Amniotic stem cell (primary cell): ENCODE measurements at places on chromosomes 2 and 18.

DNA sequence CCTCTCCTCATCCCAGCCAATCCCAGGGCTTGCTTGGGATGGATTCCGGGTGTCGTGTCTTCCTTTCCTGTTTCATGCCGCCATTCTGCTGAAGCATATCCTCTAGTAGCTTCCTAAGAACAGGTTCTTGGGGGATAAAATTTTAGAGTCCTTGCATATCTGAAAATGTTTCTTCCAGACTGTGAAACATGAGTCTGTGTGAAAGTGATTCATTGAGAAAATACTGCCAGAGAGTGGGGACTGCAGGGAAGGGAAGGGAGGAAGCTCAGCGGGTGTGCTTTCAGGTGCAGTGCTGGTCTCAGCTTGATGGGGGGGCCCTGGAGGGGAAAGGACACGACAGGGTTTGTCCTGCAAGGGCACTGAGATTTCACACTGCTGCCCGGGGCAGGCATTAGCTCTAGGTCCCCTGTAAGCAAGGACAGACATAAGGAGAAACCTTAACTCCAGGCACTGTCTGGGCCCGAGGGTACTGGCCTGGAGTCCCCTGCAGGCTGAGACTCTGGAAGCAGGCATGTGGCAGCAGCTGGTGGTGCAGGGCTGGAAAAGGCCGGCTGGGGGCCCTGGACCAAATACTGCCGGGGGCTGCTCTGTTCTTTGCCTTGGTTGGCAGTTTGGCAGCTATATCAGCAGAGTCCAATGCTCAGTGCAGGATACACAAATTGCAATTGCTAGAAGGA, 97.6 kb upstream of the HS6ST1 start:
- DNase-seq, result no peak

- DNase-seq, result no peak
Observed at GRCh38 chr2:187198136-187198535, 249.9 kb downstream of the CALCRL start.

- peak; percentile 29 for DNase-seq
Observed at GRCh38 chr2:41414486-41415230, 633.2 kb upstream of the PKDCC start.

DNA sequence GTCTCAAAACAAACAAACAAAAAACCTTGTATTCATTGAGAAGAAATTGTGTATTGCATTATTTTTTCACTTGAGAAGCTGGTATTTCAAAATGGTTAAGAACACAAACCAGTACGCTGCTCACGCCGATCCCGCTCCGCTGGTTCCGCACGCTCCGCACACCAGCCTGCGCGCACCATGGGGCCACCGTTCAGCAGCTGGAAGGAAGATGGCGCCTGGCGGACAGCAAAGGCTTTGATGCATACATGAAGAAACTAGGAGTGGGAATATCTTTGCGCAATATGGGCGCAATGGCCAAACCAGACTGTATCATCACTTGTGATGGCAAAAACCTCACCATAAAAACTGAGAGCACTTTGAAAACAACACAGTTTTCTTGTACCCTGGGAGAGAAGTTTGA, 75.7 kb downstream of the RBM43 start:
- no peak for DNase-seq

- no peak for DNase-seq
Observed at GRCh38 chr2:200454927-200455801, 54.7 kb downstream of the KCTD18 start.

GRCh38 chr2:54805255-54805654, 81.8 kb downstream of the EML6 start:
- no peak for DNase-seq

DNA sequence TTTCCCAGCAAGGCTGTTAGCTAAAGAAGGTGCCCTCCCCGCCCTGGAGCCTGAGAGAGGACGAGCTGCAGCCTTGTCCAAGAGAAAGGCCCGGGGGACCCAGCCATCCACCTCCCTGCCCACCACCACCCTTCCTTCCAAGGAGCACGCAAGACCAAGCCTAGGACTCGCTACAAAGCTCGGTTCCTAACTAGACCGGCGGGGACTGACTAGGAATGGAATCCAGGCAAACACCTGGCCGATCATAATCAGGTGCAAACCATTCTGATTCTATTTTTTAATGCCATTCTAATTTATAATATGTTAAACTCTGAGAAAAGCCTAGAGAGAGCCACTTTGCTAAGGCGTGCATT, 19.7 kb upstream of the TUBB6 start:
- no peak for DNase-seq
